ENCODE measurements at places on chromosomes 16 and 17.

GRCh38 chr16:66515596-66516508 is 34.1 kb downstream of the TK2 start:
- no peak for DNase-seq

DNA sequence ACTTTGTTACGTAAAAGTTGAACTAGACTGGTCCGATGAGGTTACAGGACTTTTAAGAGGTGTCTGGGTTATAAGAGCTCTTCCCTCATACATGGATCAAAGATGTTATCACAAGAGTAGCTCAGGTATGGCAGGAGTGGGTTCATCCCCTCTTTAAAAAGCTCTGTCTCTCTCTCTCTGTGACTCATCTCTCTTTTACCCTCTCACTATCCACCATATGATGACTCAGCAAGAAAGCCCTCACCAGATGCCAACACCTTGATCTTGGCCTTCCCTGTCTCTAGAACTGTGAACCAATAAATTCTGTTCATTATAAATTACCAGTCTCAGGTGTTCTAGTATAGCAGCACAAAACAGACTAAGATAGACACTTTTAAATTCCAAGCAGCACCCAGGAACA is 1.9 kb upstream of the CLEC19A start:
- DNase-seq: no peak

DNA sequence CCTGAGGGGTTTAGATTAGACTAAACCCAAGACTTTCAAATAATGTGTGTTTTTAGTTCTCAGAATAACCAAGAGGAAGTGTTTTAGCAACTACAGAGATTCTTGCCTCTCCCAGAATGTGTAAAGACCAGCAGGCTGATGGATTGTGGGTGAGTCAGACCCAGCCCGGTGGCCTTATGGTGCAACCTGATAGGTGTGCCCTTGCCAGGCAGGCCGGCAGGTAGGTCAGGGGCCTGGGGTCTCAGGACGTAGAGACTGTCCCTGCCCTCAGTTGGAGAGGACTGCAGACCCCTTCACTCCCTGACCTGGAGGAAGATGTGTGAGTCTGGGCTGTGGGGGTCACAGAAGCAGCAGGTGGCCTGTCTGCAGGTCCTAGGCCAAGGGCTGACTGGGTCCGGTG is 47.2 kb upstream of the ACSF3 start:
- DNase-seq: no peak

DNA sequence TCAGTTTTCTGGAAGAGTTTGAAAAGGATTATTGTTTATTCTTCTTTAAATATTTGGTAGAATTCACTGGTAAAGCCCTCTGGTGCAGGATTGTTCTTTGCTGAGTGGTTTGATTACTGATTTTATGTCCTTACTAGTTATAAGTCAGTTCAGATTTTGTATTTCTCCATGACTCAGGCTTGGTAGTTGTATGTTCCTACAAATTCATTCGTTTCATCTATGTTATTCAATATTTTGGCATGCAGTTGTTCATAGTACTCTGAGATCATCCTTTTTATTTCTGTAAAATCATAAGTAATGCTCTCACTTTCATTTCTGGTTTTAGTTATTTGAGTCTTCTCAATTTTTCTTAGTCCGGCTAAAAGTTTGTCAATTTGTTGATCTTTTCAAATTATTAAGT is 58.1 kb upstream of the CRYM start:
- DNase-seq: no peak

GRCh38 chr17:17492571-17492970 is 3.6 kb downstream of the RASD1 start:
- DNase-seq: no peak

DNA sequence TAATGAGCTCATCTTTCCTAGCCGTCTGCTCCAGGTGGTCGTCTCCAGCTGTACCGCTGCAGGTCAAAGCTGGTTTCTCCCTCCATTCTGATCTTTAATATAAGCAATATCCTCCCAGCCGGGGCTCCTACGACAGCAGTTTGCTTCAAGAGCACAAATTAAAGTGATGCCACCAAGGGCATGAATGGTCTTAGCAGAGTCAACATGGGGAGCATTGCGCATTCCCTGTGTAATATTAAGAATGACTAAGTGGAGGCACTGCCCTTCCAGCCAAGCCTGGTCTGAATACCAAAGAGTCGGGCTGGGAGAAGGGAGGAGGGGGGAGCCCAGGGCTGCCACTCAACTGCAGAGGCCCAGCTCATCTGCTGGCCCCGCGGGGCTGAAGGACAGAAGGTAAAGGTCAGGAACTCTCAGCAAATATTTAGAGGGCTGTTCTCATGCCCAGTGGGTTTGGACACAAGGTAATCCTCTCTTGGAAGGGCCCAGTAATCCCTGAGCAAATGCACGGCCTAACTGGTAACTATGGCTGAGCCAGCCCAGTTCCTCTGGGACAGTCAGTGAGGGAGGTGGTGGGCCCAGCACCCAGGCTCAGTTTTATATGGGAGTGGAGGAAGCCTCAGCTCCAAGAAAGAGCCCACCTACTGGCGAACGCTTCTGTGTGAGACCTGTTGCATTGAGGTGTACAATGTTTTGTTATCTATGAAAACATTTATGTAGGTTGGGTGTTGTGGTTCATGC is 121.2 kb downstream of the IRX3 start:
- no peak for DNase-seq

DNA sequence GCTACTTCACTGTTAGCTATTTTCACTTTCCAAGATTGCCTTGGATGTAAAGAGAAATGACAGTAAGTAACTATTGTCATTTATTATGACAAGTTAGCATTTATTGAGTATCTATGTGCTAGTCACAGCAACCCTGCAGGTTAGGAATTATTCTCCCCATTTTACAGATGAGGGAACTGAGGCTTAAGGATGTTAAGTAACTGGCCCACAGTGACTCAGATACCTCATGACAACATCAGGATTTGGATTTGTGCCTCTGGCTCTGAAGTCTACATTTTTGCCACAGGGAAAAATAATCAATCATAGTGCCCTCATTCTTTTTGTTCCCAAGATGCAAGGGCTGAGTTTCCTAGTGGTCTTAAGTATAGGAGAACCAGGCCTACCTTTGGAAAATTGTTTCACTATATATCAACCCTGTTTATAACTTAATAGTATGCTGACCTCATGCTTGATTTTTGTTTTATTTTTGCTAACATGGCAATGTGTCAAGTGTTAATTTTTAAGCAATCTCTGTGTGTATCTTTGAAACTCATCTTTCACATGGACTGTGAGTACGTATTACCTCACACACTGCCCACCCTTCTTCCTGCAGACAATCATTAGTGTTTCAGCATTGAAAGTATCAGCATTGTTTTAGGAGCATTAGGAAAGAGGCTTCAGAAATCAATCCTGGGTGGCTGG is 105.0 kb downstream of the TANGO6 start:
- DNase-seq: no peak

DNA sequence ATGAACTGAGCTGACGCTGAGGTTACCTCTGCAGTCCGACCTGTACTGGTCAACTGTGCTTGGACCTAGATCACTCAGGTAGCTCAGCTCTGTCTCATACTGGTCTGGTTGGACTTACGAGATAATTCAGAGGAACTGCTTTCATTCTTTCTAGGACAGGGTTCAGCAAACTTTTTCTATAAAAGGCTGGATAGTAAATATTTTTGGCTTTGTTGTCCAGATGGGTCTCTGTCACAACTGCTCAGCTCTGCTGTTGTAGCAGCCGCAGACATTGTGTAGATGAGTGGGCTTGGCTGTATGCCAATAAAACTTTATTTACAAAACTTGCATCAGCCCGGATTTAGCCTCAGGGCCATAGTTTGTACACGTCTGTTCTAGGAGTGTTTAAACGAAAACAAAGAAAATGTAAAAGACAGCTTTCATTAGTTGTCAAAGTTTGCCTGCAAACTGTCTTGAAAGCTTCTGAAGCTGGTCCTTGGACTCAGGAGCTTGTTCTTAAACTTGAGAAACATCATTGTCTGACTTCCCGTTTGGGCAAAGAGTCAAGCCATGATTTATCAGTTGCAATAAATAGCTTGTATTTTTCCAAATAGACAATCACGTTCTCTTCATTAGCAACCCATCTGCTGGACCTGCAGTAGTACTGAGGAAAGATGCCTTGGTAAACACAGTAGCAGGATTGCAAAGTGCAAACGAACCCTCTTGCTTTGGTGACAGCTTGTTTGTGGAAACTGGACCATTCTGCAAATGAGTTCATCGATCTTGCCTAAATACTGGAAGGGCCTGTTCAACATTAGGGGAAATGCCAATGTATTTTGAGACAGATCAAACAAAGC is 253.4 kb downstream of the SNX29 start:
- DNase-seq: peak; percentile 25

- no peak for DNase-seq
These were observed 885.4 kb upstream of the EEF2KMT start for GRCh38 chr16:5982979-5983378.

- DNase-seq: no peak
These were observed 43.0 kb upstream of the MYOCD start for GRCh38 chr17:12622726-12623125.

- no peak for DNase-seq
These were observed 409.4 kb upstream of the ERCC4 start for GRCh38 chr16:13510425-13511151.

DNA sequence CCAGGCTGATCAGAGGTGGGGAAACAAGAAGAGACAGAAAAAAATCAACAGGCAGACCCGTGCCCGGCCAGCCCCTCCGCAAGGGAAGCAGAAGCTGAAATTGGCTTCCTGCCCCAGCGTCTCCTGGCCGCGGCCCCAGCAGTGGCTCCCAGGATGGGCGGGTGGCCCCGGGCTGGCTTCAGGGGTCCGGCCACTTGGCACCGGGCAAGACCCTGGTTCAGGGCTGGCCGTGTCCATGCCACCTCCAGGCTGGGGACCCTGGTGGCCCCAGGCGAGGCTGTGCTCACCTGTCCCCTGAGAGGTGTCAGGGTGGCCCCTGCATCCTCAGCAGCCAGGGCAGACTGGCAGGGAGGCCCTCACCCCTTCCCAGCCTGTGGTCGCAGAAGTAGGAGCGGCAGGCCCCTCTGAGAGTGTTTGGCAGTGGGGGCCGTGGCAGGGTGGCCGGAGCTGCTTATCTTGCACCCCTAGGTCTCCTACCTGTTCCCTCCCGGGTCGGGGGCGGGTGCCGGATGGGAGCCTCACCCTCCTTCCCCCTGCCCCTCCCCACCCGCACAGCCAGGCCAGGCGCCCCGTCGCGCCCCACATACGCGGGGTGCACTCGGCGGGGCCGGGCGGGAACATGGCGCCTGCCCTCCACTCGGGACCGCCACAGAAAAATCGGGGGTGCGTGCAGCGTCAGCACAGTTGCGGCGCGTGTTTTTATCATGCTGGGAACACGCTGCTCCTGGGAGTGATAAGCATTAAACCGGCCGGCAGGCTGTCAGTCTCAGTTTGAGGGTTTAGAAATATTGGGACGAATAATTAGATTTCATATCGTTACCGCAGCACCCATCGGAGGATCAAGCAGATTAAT is 46.7 kb upstream of the ZC3H18 start:
- no peak for DNase-seq

DNA sequence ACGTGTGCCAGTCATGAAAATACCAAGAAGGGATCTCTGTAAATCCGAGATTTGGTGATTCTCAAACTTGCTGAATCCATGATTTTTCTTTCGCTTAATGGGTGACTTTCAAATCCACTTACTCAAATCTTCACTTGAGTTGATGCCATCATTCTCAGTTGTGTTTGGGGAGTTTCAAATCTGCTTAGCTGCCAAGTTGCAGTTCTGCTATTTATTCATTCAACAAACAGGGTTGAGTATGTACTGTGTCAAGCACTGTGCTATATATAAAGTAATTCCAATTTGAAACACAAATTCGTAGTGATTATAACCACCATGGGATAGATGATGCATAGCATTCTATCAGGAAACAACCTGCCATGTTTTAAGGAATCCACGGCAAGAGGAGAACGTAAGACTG is 394.3 kb downstream of the CDH13 start:
- no peak for DNase-seq

DNA sequence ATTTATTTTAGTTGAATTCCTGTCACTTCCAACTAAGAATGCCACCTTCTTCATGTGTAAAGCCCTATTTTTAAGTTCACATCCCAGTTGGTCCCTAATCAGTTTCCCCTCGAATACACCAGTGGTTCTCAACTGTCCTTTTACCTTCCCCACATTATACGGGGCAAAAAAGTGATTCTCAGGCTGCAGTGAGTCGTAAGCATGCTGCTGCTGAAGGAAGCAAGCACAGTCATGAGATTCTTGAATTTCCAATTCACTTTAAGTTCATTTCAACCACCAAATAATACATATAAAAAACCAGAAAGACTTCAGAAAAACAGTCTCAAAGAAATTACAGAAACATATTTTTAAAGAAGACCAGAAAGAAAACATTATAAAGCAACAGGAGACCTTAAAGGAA is 47.9 kb downstream of the UBE2G1 start:
- no peak for DNase-seq

GRCh38 chr17:57744195-57745170 is 616 bp downstream of the CCDC182 start:
- no peak for DNase-seq

- no peak for DNase-seq
These were observed 8.0 kb upstream of the CDC42EP4 start for GRCh38 chr17:73319766-73320165.

- DNase-seq: no peak
These were observed 5.6 kb downstream of the STAT5B start for GRCh38 chr17:42270596-42270995.

DNA sequence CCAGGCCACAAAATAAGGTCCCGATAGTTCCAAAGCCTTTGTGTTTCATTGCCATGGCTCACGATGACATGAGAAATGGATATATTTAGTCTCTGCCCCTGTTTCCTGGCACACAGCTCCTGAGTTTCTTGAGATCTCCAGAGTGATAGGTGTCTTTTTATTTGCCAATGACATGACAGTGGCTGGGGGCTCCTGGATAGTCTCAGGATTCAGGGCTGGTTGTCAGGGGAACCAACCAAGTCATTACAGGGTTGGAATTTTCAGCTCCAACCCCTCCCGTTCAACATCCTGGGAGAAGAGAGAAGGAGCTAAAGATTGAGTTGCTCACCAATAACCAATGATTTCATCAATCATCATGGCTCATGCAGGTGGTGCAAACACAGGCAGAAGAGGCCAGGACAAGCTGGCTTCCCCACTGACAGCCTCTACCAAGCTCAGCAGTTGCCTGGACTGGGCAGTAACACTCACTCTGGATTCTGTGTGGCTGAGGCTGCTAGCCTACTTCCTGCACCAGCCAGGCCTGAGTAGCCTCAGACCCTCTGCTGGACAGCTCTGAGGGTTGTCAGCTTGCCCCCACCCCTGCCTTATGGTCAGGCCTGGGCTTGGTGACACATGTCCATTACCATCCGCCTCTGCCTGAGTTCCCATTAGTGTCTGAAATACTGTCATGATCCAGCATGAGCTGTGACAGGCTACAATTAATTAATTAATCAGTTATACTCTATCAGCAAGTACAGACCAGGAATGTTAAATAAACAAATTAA is 534.4 kb upstream of the CDH5 start:
- no peak for DNase-seq
